ENCODE measurements at places on chromosomes 3 and 15.
A peak's percentile ranks its signal among the peaks of the same experiment; 100 is the strongest.

DNA sequence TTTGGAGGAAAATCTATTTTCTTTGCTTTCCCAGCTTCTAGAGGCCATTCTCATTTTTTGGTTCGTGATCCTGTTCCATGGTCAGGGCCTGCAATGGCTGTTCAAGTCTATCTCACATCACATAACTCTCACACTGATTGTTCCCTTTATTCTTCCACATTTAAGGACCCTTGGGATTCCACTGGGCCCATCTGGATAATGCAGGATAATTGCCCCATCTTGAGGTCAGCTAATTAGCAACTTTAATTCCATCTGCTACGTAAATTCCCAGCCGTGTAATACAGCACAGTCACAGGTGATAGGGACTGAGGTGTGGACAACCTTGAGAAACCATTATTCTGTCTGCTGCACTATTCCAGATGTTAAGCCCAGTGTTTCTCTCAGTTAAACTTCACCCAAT is 311.6 kb upstream of the CNTN4 start:
- peak; percentile 39 for DNase-seq

DNA sequence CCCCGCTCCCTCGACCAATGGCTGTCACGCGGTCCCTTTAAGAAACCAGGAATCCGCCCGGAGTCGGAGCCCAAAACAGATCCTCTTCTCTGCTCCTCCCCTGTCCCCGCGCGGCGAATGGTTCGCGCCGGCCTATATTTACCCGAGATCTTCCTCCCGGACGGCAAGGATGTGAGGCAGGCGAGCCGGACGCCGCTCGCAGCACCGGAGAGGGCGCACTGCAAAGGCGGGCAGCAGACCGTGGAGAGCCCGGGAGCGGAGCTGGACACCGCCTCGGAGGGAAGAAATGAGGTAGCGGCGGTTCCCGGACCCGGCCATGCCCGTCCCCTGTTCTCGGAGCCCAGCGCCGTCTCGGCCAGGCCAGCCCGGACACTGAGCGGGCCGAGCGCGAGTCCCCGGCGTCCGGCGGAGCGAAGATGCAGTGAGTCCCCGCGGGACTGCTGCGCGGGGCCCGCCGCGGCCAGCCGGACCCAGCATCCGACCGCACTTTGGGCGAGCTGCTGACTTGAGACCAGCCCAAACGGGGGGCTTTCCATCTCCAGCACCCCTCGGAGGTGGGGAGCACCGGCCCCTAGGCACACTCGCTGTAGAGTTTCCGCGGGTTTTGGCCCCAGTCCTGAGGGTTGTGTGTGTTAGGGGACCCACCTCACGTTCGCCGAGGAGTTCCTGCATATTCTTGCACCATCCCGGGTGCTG is at the start of gene FAM43A:
TSS of gene FAM43A (plus strand) at position 166 of the 696 bp plus-strand sequence. CDS start 944 bp downstream, outside the sequence.
- DNase-seq = peak; percentile 89

- DNase-seq = no peak
Measured at GRCh38 chr3:67386451-67386850, 268.0 kb downstream of the SUCLG2 start.

- no peak for DNase-seq
Measured at GRCh38 chr3:194766845-194767244, 81.2 kb downstream of the FAM43A start.

- no peak for DNase-seq
Measured at GRCh38 chr3:22007368-22007767, 256.4 kb upstream of the ZNF385D start.

GRCh38 chr3:34782871-34783270 is 856.5 kb upstream of the ARPP21 start:
- no peak for DNase-seq

DNA sequence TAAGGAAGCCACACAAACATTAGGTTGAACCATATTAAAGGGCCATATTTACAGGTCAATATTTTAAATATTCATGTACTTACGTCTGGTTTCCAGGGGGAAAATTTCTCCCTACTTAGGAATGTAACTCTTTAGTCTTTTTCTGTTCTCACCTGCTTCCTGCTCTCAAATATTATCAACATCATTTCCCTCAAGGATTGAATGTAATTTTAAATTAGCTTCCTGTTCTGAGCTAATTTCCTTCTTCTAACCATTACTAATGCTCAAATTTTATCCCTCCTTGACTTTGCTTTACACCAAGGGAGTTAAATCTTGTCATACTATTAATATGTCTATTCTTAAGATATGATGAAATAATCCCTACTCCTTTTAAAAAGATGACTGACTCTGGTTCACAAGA is 103.4 kb upstream of the UBP1 start:
- no peak for DNase-seq

- no peak for DNase-seq
Measured at GRCh38 chr3:58612830-58613229, 35.6 kb upstream of the FAM107A start.

DNA sequence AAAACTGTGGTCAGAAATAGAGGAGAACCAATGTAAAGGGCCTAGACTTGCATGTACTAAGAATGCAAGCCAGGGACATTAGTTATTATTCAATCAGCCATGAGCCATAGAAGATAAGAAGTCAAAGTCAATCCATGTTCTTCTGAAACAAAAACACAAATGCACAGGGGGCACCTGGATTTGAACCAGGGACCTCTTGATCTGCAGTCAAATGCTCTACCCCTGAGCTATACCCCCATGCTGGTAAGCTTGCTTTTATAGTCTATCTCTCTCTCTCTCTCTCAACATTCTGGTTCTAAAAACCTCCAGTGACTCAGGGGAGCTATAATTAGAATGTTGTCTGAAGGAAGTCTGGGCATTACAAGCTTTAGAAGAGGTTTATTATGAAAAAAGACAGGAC is 85.6 kb upstream of the ACP3 start:
- DNase-seq = no peak

- no peak for DNase-seq
Measured at GRCh38 chr3:13483988-13484695, 4.0 kb downstream of the HDAC11 start.

- no peak for DNase-seq
Measured at GRCh38 chr3:24100696-24101402, 155.8 kb downstream of the NR1D2 start.

DNA sequence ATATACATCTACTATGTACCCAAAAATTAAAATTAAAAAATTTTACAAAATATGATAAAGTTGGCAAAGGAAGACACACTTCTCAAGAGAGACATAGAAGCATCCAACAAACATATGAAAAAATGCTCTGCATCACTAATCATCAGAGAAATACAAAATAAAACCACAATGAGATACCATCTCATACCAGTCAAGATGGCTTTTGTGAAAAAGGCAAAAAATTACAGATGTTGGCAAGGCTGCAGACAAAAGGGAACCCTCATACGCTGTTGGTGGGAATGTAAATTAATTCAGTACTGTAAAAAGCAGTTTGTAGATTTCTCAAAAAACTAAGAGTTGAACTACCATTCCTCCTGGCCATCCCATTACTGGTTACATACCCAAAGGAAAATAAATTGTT is 581.7 kb upstream of the CCDC54 start:
- DNase-seq = no peak

DNA sequence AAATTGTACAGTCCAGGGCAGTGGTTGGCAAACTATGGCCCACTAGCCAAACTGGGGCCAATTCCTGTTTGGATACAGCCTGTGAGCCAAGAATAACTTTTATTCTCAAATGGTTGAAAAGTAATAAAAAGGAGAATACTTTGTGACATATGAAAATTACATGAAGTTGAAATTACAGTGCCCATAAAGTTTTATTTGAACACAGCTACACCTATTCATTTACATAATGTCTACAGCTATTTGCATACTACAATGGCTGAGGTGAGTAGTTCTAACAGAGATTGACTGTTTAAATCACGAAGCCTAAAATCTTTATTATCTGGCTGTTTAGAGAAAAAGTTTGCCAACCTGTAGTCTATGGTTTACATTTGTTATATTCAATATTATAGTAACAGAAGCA is 600.1 kb downstream of the MAGI1 start:
- DNase-seq = no peak

GRCh38 chr3:129567939-129568338 is 25.0 kb downstream of the H1-8 start:
- no peak for DNase-seq

DNA sequence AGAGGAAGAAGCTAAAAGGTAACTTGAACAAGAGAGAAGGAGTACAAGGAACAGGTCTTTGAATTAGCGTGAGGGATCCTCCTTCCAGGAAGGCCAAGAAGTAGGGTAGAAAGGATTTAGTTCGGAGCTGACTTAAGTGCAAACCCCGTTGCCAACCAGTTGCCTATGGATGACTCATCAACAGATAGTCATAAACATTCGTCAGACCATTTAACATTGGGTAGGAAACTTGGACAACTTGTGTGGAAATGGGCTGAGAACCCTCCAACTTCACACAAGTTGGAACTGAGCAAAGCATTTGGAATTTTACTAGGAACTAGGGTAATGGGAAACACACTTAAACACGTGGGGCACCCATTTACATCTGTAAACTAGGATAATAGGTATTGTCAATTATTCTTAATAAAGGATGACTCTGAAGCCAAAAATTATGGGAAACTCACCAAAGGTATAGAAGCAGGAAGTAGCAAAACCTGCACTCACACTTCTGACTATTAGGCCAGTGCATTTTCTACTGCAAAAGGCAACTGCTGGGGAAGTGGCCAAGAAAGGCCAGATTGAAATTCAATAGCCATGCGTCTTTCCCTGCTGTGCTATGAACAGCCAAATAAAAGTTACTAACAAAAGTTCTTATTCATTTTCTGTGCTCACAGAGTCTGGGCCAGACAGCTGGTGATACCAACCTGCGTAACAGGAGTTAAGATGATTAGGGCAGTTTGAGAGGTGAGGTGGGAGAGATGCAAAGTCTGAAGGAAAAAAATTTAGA is 174.5 kb upstream of the TMC3 start:
- DNase-seq = no peak

DNA sequence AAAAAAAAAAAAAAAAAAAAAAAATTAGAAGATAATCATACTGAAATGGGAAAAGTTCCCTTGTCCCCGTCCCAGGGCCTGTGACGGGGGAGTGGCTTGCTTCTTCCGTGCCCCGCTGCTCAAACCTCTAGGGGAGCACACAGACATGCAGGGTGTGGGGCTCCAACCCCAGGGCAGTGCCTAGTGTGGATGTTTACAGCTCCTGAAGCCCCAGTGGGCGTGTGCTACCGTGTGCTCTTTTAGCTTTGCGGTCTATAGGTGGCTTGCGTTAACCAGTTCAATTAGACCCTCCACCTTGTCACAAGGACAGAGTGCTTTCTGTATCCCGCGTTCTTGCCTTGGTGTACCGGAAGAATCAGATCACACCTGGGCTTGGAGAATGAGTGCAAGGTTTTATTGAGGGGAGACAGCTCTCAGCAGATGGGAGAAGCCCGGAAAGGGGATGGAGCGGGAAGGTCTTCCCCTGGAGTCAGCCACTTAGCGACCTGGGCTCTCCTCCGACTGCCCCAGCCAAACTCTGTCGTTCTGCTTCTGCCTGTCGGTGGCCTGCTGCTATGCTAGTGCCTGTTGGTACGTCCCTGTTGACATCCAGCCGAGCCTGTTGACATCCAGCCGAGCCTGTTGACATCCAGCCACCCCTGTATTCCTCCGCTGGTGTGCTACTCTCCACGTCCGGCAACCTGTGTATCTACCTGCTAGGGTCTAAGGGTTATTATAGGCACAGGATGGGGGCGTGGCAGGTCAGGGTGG is 569.8 kb downstream of the VGLL3 start:
- DNase-seq = no peak

DNA sequence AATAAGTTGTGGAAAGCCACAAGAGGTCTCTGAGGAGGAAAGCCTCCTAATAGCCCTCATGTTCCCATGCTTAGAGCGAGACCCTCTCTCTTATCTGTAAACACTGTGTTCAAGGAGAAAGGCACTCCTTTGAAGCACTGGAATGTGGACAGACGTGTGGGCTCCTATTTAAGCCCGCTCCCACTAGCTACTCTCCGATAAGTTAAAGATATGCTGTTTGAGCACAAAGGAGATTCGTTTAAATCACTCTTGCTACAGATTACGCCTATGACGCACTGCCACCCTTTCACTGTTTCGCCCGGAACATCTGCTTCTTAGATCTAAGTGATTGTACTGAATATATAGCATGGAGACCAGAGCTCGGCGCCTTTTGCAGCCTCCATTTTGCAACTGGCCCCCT is 57.8 kb upstream of the FAM3D start:
- DNase-seq = no peak

GRCh38 chr3:172261054-172261453 is 187.2 kb downstream of the GHSR start:
- DNase-seq = no peak

DNA sequence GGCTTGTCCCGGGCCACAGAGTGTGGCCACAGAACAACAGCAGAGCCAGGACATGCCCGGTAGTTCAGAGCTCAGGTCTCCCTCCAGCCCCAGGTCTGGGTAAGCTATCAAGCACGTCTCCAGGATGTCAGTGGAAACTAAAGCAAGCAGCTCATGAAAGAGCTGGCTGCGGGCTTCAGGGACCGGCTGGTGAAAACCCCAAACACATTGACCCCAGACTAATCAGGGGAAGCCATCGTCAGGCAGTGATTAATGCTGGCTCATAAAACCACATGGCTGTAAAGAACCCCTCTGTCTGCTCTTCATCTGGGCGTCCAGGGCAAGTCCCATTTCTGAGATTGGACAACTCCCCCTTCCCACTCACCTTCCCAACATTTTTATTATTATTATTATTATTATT is 37.8 kb downstream of the LMCD1 start:
- DNase-seq = no peak
